ENCODE measurements at places on chromosomes 5 and 9. TPM values are rescaled to one million over a fixed set of nuclear protein-coding genes. Genes with fewer than 3 reads are reported as not detected.

DNA sequence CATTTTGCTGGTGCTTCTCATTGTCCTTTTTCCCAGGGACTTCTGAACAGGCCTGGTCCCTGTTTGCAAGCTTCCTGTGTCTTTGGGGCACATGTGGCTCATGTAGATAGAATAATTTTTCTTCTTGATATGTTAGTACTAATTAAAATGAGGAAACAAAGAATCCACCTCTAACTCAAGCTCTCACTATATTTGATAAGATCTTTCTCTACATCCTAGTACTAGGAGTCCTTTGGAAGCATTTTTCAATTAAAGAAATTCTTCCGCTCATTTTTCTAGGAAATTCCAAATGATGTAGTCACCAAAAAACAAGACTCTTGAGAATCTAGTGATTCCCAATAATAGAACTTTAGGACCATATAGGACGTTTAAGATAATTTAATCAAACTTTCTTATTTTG is 165.3 kb downstream of the SEC61B start:
- no peak for DNase-seq

GRCh38 chr9:83041771-83042170 is 21.2 kb downstream of the RASEF start:
- no peak for DNase-seq

GRCh38 chr9:86751956-86752355 is 195.3 kb downstream of the GAS1 start:
- no peak for DNase-seq

DNA sequence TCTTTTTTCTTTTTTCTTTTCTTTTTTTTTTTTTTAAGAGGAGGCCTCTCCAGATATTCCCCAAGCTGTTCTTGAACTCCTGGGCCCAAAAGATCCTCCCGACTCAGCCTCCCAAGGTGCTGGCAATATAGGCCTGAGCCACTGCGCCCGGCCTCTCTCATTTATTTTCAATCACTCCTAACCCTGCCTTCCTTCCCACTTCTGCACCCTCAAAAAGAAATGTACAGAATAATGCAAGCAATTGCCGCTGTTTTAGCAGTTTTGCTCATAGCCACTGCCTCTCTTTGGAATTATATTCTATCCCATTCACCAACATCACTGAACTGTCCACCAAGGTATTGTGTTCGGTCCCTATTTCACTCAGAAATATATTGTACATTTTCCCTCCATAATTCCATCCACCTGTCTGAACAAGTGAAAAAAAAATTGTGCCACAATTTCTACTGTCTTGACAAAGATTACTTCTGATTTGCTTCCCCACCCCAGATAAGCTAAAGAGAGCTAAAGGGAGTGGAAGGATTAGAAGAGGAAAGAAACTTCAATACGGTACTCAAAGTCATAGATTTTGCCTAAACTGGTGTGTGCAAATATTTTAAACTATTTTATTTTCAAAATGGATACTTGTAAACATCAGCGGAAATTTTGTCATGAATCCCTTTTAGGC is 1.9 kb downstream of the FNBP1 start:
- DNase-seq = no peak

GRCh38 chr9:6415266-6415665 is 2.3 kb downstream of the UHRF2 start:
- DNase-seq = no peak

DNA sequence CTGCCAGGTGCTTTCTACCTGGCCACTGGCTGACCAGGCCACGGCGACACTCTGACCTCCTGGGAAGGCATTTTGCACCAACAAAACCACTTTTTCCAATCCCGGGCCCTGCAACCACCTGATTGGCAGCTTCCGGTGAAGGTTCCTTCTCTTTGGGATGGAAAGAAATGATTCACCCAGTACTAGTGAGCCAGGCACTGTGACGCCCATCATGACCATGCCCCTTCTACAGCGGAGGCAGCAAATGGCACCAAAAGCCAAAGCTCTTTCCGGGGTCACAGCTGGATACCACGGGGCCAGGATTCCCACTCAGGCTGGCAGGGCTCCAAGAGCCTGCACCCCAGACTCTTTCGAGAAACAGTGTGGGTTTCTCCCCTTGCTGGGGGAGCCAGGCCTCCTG is 4.7 kb downstream of the NOTCH1 start:
- no peak for DNase-seq

DNA sequence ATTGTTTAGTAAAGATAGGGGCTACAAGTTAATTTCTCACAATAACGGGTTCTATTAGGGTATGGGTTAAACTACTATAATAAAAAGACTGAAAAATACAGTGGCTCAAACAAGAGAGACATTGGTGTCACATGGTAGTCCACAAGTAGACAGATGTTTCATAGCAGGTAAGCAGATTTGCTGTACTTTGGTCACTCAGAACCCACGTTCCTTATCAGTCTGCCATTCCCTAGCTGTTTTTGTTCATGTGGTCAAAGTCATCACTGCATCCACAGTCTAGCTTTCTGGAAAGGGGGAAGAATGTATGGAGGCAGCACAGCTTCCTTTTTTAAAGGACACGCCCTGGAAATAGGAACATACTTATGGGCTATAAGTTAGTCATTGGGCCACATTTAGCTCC is 73.0 kb downstream of the SLC12A2 start:
- no peak for DNase-seq

DNA sequence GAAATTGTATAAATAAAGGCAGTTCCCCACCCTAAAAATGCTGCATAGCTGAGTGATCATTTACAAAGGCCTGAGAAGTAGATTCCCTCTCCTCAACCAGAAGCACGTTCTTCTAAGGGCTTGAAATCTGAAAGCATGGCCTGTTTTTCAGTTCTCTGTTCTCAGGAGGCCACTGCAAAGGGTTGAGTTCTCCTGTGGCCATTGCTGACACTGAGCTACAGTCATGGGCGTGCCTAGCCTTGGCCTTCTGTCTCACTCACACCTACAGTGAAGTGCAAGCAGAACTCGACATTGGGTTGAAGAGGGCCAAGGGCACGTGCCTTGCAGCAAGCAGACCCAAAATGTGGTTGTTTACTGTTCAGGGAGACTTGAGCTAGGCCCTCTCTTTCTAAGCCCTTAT is 276.6 kb upstream of the VLDLR start:
- DNase-seq = no peak

DNA sequence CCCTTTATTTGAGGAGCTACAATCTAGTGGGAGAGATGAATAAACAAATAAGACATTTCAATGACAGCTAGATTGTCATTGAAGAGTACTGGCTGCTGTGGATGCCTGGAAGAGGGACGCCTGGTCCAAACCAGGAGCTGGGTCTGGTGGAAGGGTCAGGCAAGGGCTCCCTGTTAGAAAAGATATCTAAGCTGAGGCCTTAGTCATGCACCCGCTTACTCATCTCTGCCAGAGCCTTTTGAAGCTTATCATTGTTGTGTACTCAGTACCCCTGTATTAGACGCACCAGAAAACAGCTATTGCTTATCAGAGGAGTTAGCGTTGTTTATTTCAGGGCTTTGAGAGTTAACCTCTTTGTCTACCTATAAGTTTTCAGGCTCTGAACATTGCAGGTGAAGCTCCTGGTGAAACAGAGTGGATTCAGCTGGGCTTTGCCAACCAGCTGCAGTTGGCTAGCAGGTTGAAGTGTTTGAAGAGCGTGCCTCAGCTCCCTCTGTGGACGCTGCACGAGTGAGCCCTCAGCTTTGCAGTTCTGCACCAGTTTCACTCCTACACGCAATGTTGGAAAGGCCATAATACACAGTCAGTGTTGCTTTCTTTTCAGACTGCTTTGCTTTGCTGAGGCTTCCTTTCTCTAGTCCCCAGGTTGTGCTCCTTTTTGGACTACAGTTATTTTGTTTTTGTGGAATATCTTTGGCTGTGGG is 5.6 kb upstream of the GPR151 start:
- no peak for DNase-seq

- DNase-seq = no peak
Measured at GRCh38 chr9:13140843-13141592, 138.5 kb downstream of the MPDZ start.

GRCh38 chr5:96648023-96648422 is 14.2 kb upstream of the CAST start:
- DNase-seq = no peak

GRCh38 chr5:136403346-136403745 is 38.0 kb upstream of the TRPC7 start:
- no peak for DNase-seq

DNA sequence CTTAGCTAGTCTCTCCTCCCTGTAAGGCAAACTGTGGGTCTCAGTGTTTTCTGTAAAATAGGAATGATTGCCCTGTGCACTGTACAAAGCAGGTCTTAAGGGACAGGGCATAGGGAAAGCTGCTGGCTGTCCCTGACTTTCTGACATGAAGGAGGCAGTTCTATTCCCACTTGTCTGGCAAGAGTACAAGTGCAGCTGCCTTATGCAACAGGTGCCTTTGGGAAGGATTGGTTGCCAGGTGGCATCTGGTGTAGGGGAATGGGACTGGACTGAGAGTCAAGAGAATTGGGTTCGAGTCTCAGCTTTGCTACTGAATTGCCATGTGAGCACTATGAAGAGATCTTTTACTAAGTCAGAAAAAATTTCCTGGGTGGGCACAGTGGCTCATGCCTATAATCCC is 10.0 kb downstream of the BSPRY start:
- DNase-seq = no peak

DNA sequence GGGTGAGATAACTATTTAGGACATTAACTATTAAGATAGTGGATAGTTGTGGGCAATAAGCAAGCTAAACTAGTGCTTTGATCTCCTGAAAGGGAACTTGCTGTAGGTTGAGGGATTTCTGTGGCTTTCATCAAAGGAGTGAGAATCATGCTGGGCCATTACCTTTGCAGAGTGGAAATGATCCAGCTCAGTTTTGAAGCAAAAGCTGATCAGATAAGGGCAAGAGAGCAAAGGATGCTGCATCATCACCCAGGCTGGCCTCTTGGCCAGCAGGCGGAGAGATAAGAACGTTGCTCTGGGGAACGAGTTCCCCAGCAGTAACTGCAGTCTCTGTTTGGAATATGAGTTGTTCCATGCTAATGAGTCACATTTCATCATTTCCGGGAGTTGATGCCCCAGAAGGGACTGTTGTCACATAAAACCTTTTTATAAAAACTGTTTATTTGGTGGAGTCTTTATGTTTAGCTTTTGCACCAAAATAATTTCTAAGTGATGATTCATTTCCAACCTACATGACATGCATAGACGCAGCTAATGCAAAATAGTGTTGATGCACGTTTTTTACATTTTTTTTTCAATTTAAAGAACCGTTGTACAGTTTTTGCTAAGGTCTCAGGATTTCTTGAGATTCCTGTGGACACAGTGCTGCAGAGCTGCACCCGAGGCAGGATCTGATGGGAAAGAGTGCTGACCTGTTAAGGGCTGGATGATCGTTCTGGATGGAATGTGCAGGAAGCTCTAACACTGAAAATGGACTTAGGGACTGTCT is 99.3 kb downstream of the ACTBL2 start:
- no peak for DNase-seq

ACOT12 gene
- total RNA-seq = 0.74 TPM

IFNB1 gene
- total RNA-seq = not detected

IFNA1 gene
- total RNA-seq = not detected

GNAQ gene
- total RNA-seq = 52.1 TPM

All from type B pancreatic cell (in vitro differentiated cells).